ENCODE measurements at places on chromosomes 16 and 17. TPM values are rescaled to one million over a fixed set of nuclear protein-coding genes. Genes with fewer than 3 reads are reported as not detected.
A peak's percentile ranks its signal among the peaks of the same experiment; 100 is the strongest.

Gene TNFSF13
- 19.4 TPM for total RNA-seq

Gene TNK1
- 4.4 TPM for total RNA-seq

Gene CORO6
- total RNA-seq, result 67.7 TPM

DNA sequence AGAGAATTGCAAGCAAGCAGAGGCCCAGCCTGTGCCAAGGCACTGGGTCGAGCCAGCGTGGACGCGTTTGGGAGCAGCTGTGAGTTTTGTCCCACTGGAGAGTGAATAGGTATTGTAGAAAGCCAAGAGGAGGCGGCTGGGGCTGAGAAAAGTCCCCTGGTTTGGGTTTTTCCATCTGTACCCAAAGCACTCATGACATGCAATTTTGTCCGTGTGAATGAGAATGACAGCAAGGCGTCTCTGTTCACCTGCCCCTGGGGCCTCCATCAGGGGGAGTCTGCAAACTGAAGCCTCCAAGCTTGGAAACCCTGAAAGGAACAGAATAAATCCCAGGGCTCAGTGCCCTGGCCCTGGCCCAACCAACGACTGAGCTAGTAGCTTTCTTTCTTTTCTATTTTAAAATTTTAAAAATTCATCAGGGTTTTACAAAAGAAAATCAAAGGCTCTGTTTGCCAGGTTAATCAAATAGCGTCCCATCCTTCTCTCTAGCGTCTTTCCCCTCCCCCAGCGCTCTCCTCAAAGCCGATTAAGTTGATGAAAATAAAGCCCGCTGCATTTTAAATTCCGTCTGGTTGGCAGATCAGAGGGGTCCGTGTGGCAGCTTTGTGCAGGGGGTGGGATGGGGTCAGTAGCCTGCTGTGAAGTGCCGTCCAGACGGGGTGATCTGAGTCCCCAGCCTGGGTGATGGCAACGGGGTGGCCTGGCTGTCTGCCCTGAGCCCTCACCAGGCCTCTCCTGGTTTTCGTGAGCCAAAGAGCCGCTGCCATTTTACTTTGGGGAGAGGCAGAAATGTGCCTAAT, 171.0 kb downstream of the KATNIP start:
- no peak for DNase-seq

GRCh38 chr17:55212880-55213279, 51.9 kb upstream of the HLF start:
- DNase-seq, result no peak

- no peak for DNase-seq
Observed at GRCh38 chr16:67537636-67538591, 9.3 kb downstream of the RIPOR1 start.

DNA sequence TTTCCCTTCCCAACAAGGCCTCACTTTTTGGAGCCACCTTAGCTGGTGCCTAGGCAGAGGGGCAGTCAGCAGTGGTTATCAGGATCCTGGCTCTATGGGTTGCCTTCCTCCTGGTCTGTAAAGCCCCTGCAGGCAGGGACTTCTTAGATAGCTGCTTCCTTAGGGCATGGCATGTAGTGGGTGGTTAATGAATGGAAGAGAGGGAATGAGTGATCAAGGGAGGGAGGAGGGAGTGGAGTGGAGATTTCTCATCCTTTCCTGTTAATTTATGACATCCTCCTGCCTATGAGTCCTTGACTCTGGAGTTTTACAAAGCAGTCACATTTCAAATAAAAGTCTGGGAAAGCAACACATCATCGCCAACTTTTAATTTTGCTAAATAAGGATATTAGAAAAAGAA, 40.7 kb downstream of the SNX20 start:
- DNase-seq, result no peak

DNA sequence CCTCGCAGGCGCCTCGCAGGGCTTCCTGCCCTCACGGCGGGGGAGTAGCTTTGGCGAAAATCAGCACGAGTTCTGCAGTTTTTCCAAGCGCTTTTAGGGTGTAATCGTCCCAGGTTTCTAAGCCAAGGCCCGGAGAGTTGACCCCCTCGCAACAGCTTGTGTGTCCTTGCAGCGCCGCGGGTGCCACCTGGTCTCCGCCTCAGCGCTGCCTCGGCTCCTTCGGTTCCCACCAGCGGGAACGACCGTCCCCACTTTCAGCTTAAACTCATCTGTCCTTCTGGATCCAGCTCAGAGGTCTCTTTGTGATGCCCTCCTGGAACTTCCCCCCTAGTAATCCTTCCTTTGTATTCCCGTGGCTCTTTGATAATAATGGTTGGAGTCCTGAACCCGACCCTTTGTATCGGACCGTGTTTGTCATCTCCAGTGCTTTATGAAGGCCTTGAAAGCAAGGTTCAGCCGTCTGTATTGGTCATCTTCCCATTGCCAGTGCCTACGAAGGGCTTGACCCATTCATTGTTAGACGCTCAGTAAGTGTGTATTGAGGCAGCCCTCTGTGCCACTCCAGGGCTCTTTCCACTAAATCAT, 858 bp upstream of the SMARCE1 start:
- no peak for DNase-seq

- DNase-seq, result no peak
Observed at GRCh38 chr16:66182592-66182991, 183.9 kb upstream of the CDH5 start.

DNA sequence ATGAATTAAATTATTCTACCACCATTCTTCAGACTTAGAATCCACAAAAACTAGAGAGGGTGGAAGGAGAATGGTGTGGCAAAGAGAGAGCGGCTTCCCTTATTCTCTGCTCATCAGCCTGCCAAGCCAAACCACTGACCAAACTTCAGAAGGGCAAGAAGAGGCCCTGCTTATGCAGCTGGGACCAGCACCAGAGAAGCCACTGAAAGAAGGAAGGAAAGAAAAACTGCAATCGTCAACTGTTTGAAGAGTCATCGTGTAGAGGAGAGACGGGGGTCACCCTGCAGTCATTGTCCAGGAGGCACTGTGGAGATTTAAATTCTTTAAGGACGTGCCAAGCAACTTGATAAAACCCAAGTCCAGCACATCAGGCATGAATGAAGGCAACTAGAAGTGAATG, 15.6 kb downstream of the PMP22 start:
- peak; percentile 45 for DNase-seq

Gene CA5A
- not detected for total RNA-seq

Gene SYT17
- 6.2 TPM for total RNA-seq

DNA sequence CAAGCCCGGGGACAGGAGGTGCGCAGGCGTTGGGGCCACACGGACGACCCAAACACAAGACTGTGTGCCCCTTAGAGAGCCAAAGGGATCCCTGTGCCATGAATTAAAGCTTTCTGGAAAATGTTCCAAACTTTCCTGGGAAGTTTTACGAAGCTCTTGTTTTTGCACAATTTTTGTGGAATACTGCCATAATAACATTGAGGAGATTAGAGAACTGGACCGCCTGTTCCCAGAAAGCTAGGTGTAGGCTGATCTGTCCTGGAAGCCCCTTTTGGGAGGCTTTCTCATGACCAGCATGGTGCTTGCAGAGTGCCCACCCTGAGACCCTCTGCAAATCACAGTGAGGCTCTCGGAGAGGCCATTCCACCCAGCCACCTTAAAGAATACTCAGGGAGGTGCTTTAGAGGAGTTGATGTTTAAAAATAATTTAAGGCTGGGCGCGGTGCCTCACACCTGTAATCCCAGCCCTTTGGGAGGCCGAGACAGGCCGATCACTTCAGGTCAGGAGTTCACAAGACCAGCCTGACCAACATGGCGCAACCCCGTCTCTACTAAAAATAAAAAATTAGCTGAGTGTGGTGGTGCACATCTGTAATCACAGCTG, 1.1 kb downstream of the KDM8 start:
- DNase-seq, result no peak

- no peak for DNase-seq
Observed at GRCh38 chr17:30225112-30225511, 10.4 kb downstream of the SLC6A4 start.

Gene ZNF469
- total RNA-seq, result 3.0 TPM

DNA sequence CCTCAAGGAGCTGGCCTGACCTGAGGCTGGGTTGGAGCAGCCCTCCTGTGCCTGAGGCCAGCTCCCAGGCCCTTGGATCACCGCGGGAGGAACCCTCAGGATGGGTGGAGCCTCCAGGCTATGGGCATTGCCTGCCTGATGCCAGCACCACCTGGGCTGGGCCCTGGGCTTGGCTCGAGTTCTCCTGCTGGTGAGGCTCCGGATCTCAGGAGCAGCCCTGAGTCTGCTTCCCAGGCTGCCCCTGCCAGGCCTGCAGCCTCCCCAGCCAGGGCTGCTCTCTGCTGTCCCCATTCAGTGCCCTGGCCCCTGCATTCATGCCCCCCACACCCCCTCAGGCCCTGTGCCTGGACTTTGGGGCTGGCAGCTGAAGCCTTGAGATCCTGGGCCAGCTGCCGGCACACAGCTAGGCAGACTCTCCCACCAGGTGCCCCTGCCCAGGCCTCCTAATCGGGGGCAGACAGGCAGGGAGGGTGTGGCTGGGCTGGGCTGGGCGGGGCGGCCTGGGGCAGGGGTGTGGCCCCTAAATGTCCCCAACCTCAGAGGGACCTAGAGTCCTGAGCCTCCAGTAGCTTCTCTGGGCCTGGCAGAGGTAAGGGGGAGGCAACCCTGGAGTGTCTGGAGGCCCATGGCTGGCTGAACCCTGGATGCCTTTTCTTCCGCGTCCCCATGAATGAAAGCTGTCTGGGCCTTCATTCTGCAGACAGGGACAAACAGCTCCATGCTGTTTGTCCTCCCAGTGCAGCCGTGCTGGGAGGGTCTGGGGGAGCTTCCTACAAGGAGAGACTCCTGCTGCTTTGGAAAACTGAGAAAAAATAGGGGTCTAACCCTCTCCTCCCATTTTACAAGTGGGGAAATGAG, 1.1 kb upstream of the PIGQ start:
- no peak for DNase-seq

DNA sequence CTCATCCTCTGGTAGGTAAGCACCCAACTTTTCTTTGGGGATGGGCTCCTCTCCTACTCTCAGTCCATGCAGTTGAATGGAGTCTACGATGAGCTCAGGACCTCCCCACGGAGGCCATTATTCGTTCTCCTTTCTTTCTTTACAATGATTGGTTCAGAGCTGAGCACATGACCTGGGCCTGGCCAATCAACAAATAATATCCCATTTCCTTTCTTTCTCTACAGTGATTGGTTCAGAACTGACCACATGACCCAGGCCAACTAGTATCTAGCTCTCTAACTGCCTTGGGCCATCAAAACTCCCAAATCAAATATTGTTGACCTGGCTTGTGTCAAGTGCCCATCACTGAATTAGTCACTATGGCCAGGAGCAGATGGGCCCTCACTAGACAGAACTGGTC, 129.2 kb downstream of the USP31 start:
- DNase-seq, result no peak

Gene C1QTNF1
- 31.1 TPM for total RNA-seq

Gene TNRC6C
- 31.6 TPM for total RNA-seq
